T-cell (primary cell): ENCODE measurements at places on chromosomes 2 and 18.

GRCh38 chr2:98764499-98764898 lies 33.6 kb upstream of the MGAT4A start:
- no peak for DNase-seq

GRCh38 chr2:131125195-131125757 lies 20.1 kb downstream of the PLEKHB2 start:
- DNase-seq: no peak

DNA sequence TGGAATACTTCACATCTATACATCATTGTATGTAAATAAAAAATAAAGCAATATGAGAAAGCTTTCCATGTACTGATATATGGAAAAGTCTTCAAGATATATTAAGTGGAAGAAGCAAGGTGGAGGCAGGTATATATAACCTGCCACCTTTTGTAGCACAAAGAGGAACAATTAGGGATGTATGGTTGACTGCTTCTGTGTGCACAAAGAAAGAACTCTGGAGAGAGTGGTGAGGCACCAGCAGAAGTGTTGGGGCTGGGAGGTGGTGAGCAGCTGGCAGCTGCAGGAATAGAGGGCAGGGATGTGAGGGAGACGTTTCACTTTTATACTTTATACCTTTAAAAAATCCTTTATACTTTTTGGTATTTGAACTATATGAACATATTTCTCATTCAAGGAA lies 26.1 kb downstream of the KIF5C start:
- DNase-seq: no peak

DNA sequence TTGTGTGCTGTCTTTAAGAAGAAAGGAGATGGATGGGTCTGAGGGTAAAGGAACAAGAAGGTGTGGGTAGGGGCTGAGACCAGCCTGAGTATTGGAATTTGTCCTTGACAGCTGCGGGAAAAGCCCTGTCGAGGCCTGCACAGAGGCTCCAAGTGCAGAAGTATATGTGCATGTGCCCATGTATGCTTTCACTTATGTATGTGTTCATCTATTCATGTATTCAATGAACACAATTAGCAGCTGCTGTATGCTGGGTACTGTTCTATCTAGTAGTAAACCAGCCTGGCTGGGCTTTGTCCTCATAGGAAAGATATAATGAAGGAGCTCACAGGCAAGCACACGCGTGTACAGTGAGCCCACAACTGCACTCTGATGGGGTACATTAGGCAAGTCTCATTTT lies 181.4 kb downstream of the CALCRL start:
- DNase-seq: no peak

- DNase-seq: no peak
Observed at GRCh38 chr2:230706966-230707365, 5.7 kb upstream of the CAB39 start.
